ENCODE measurements at places on chromosomes 16 and 17.

- DNase-seq: no peak
Measured at GRCh38 chr16:3503523-3503922, 2.7 kb downstream of the CLUAP1 start.

DNA sequence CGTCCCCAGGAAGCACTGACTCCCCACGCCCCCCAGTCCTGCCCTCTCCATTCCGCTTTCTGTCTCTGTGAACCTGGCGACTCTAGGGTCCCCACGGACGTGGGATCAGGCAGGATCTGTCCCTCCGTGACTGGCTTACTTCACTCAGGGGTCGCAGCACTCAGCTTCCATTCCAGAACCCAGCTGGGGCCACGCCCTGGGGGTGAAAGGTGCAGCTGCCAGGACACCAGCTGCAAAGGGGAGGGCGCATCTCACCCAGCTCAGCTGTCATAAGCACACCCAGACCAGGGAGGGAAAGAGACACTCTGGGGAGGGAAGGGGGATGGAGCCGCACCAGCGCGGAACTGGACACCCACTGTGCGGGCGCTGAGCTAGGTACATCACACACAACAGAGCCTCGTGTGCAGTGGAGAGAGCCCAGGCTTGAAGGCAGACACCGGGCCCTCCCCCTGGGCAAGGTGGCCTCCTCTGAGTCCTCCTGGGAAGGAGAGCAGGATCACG is 18.5 kb upstream of the HEXD start:
- no peak for DNase-seq

GRCh38 chr16:70512456-70512855 is 10.9 kb downstream of the COG4 start:
- DNase-seq: no peak

GRCh38 chr17:65598746-65599145 is 37.3 kb upstream of the AXIN2 start:
- DNase-seq: no peak

GRCh38 chr17:42704490-42704836 is 22.1 kb downstream of the CNTNAP1 start:
- no peak for DNase-seq

DNA sequence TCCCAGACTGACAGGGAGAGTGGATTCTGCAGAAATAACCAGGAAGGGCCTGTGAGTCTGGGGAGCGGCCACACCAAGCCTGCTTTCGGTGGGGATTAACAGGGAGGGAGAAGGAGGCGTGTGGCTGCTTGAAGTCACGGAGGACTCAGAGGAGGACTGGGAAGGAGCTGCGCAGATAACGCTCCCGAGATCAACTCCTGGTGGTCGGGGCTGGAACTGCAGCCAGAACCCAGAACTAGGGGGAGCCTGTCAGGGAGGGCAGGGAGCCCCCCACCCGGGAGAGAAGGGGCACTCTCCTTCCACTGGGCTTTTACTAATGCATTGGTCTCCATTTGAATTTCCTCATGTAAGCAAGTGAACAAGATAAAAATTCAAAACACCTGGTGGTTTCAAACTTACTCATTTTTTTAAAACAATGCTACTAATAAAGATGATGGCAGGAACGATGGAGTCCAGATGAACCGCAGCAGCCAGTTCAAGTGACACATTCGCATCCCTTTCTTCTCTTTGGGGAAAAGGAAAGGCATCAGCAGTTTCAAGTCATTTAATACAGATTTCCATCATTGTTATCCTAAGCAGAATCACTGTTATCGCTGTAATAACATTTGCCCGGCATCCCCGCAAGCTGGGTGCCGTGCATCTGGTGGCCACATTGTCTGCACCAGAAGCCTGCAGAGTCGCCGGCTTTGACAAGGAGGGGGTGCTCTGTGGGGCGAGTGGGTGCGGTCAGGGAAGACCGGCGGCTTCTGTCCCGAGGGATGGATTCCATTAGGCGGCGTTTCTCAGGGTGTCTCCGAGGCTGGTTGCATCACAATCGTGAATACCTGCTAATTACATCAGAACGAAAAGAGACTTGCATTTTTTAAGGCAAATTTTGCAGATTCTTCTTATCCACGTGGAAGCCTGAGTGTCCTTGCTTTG is 183.0 kb downstream of the FOXL1 start:
- peak; percentile 81 for DNase-seq

DNA sequence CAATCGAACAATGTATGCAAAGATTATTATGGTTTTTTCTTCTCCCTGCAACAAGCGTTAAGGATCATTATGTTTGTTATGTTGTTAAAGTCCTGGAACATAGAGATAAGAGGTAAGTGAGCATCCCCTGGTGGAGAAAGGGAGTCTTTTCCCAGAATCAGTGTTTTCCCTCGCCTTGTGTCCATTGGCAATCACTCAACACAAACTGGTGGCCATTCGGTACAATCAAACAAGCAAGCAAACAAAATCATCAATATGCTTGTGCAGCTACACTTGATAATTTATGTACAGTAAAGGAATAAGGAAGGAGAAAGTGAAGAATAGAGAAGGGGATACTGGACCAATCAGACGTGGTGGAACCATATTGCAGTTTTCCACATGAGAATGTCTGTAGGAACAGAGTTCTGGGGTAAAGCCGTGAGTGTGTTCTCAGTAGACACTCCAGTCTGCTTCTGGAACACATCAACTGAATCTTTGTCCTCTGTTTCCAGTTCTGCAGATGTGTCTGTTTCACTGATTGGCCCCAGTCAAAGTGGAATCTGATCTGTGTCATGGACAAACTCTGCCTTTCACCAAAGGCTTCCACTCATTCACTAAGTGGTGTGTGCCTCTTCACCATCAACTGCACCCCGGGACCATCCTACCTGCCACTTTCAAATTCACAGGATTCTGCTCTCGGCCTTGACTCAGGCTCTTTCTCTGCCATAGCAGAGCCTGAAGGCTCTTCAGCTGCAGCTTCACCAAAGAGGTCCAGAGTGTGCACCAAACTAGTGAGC is 169.5 kb downstream of the AHSP start:
- no peak for DNase-seq

GRCh38 chr17:36641331-36641876 is 40.0 kb downstream of the MRM1 start:
- no peak for DNase-seq

DNA sequence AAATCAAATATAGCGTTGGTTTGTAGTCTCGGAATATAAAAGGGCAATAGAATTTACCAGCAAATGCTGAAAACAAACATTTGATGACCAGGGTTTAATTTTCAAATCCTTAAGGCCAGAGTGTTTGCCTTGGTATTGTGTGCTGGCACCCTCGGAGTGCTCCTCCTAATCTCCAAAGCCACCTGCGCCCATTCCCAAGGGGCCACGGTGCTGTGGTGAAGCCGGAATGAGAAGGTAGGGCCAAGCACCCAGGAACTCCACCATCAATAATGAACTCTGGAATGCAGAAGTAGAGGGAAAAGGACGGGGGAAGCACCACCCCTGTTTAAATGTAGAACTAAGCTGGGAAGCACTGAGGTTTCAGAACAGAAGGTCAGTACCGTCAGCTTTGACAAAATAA is 51.9 kb downstream of the COG7 start:
- DNase-seq: peak; percentile 80

GRCh38 chr17:16418685-16419068 is 3.3 kb downstream of the TRPV2 start:
- DNase-seq: no peak

DNA sequence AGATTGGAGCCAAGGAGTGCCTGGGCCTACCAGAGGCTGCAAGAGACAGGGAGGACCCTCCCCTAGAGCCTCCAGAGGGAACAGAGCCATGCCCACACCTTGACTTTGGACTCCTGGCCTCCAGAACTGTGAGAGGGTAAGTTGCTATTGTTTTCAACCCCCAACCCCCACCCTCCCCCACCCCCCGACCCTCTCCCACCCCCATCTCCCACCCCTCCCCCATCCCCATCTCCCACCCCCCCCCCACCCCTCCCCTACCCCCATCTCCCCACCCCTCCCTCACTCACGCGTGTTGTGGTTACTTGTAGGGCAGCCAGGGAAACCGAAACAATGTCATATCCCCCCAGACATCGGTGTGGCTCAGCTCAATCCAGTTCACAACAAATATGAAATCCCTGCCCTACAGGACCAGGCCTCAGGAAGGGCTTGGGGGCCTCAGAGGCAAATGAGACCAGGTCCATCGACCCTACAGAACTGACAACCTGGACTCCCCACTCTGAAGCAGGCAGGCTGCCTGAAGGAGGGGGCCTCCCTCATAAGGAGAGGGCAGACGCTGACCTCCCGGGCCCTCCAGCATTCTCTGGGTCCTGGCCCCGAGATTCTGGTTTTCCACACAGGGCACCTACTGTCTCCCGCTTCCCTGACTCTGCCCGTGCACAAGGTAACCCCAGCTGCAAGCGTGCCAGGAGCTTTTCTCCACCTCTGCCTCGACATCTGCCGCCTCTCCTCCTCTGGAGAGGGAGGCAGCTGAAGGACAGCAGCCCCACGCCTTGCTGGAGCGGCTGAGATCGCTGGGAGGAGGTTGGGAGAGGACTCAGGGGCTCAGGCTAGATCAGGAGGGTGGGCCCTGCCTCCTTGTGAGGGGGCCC is 3.0 kb upstream of the ZCCHC14 start:
- DNase-seq: no peak

GRCh38 chr17:56074361-56074890 is 78.8 kb upstream of the ANKFN1 start:
- no peak for DNase-seq

DNA sequence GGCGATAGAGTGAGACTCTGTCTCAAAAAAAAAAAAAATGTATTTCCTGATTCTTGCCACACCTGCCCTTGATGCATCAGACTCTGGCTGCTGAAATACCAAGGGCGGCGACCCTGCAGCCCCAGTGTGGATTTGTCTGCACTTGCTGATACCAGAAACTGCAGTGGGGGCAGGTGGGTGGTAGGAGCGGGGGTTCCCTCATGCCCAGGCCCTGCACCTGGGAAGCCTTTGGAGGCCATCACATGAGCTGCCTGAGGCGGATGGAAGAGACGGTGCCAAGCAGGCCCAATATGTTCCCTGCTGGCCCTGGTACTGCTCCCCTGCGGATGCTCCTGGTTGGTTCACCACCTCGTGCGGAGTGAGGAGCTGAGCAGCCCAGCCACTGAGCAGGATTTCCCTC is 50.6 kb downstream of the MARF1 start:
- DNase-seq: no peak

DNA sequence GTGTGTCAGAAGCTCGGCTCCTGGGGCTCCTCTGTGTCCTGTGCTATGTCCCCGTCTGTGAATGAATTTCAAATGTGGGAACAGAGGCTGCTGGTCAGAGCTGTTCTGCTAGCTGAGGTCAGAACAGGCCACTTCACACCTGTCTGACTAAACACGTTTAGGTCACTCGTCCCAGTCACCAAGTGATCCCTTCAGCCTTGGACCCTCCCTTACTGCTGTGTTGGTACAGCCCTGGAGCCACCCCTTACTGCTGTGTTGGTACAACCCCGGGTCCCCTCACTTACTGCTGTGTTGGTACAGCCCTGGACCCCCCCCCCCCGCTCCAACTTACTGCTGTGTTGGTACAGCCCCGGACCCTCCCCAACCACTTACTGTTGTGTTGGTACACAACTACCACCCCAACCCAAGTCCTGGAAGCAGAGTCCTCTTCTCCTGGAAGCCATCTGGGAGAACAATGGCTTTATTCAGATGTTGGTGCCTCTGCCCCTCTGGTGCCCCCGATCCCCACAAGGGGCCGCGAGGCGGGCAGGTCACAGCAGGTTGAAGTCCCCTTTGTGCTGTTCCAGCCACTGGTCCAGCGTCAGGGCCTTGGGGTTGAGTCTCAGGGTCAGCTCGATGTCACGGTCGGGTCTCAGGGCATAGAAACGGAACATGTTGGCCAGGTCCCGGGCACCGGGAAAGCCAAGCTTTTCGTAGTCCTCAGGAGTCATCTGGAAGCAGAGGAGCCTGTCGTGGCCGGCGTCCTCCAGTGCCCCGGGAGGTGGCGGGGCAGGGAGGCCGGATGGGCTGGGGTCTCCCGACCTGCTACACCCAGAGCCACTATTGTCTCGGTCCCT is 13.0 kb downstream of the NMRAL1 start:
- DNase-seq: no peak

- no peak for DNase-seq
Measured at GRCh38 chr17:32335687-32336086, 6.3 kb downstream of the C17orf75 start.

DNA sequence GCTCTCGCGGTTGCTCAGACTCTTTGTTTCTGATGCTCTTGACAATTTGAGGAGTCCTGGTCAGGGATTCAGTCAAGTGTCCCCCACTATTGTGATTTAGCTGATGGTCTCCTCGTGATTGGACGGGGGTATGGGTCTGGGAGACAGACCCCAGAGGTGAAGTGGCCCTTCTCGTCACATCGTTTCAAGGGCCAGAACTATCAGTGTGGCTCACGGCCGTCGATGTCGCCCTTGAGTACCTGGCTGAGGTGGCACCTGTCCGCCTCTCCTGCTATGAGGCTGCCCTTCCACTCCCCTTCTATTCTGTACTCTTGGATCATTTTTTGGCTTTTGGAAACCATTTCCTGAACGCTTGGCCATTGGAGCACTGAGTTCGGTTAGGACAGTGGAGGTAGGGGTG is 7.4 kb upstream of the MEAK7 start:
- DNase-seq: no peak

GRCh38 chr17:34892461-34893249 is 68.6 kb downstream of the CCT6B start:
- DNase-seq: no peak

GRCh38 chr16:28192806-28193529 is 18.8 kb downstream of the XPO6 start:
- no peak for DNase-seq

DNA sequence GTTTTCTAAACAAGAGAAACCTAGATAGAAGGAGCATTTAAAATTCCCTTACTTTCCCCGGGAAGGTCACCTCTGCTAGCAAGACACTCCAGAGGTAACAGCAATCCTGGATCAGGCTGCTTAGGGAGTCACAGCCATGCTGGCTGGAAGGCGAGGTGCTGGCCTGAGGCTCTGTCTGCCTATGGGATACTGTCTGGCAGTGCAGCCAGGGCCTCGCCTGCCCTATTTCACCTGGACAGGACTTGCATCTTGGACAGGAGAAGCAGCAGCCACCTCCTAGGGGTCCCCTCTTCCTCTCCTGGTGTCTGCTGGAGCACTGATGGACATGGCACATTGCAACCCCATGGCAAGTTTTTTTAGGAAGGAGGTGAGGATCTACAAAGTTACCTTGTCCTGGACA is 15.1 kb downstream of the FA2H start:
- DNase-seq: no peak

- DNase-seq: no peak
Measured at GRCh38 chr17:80830020-80830780, 161.4 kb upstream of the CHMP6 start.

DNA sequence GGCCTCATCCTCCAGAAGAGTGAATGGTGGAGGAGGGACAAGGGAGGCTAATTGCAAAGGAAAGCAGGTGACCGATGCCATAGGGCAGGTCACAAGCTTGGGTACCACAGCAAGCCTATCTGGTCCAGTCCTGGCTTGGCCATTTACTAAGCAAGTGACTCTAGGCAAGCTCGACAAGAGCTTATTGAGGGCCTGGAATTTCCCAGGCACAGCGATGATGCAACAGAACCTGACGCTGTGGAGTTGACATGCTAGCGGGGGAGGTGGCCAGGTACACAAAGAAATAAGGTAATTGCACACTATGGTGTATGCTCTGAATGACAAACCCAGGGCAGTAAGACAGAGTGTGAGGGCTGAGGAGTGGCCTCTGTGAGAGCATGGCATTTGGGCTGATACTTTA is 98.5 kb downstream of the PGS1 start:
- no peak for DNase-seq

GRCh38 chr16:11692171-11692570 is 23.9 kb downstream of the SNN start:
- DNase-seq: no peak

- DNase-seq: no peak
Measured at GRCh38 chr17:72369366-72369765, 248.5 kb downstream of the SOX9 start.
